ENCODE measurements at places on chromosomes 13 and 19.

DNA sequence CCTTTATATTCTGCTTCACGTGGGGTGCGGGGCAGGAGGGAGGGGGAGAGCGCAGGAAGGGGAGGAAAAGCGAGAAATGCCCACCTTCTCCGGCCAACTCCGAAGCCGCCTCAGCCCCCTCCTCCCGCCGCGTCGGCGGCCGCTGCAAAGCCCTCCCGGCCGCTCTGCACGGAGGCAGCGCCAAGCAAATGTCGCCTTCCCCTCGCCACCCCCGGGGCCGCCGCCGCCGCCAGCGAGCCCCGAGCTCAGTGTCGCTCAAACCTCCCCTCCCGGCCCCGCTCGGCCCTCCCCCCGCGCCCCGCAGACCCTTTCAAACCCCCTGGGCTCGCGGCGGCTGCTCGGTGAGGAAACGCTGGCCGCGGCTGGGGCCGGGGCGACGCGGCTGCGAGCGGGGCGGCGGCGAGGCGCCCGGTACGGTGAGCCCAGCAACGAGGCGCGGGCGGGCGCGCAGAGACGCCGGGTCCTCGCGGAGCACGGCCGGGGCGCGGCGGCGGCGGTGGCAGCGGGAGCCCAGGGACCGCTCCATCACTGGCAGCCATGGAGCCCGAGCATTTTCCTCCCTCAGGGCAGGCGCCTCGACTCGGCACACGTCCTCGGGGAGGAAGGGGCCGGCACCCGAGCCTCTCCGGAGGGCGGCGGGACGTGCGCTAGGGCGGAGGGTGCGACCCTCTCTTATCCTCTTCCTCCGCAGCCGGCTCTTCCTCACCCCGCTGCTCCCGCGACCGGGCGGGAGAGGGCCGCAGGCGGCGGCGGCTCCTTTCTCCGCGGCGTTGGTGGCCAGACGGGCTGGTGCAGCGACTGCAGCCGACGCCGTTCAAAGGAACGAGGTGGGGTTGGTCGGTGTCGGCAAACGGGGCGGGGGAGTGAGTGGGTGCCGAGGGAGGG lies 463 bp upstream of the TSC22D1 start:
- DNase-seq = no peak

GRCh38 chr13:20362484-20363041 lies 130.4 kb upstream of the GJB6 start:
- DNase-seq = no peak

- no peak for DNase-seq
Observed at GRCh38 chr13:59679254-59679653, 484.5 kb downstream of the DIAPH3 start.

DNA sequence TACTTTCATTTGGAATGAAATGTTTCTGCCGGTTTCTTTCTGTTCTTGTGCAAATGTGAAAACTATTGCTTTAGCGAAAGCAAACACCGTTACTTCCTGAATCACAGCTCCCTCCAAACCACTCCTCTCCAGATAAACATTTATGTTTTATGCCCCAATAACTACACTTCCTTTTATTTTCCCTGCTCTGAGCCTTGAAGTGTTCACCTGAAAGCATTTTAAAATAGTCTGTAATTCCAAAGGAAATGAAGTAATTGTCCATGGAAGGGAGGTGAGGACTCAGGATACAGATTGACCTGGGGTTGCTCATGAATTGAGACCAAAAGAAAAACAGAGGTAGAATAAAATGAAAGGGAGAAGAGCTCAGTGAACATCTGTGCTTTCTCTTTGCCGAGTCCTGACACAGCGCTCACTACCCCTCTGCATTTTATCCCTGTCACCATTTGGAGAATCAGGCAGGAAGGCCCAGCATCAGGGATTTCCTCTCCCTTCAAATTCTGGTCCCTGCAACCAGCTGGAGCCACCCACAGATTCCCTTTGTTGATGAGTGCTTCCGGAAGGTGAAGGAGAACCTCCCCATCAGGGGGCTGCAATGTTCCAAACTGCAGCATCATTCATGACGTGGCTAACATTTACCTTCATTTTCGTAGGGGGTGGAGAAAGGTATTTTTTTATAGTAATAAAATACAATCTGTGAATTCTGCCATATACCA lies 171.9 kb downstream of the ITGBL1 start:
- no peak for DNase-seq

DNA sequence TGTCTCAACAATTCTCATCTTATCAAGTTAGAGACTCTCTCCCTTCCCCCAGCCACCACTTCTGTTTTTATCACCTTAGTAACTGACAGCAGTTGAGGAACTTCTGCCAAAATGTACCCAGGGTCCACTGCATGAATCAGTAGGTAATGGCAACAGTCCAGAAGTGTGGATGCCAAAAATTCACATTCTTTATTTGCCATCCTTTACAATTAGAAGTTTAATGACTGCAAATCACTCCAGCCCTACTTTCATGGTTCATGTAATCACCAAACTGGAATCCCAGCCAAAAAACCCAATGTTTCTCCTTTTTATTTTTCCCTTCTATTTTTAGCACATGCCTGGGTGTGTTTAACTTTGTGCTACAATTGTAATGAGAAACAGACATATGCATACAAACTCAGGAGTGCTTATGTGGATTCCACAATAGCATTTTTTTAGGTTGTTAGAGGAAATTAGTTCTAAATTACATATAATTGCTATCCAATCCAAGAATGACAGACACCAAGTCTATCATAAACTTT lies 243.5 kb downstream of the RGCC start:
- DNase-seq = no peak

- no peak for DNase-seq
Observed at GRCh38 chr19:53812335-53812734, 11.8 kb downstream of the NLRP12 start.

DNA sequence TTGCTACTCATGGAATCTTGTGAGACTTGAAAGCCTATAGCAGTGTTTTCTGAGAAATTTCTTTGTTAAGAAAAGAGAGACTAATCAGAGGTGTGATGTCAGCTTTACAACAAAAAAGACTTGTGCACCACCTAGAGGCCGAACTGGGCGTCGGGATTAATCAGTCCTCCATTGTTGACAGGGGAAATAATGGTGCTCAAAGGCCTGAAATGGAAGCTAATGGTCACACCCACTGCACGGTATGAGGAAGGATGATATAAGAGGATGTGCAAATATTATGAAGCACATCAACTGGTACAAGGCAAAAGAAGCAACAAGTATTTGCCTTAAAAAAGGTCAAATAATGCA lies 480.2 kb upstream of the MIR17HG start:
- peak; percentile 52 for DNase-seq

DNA sequence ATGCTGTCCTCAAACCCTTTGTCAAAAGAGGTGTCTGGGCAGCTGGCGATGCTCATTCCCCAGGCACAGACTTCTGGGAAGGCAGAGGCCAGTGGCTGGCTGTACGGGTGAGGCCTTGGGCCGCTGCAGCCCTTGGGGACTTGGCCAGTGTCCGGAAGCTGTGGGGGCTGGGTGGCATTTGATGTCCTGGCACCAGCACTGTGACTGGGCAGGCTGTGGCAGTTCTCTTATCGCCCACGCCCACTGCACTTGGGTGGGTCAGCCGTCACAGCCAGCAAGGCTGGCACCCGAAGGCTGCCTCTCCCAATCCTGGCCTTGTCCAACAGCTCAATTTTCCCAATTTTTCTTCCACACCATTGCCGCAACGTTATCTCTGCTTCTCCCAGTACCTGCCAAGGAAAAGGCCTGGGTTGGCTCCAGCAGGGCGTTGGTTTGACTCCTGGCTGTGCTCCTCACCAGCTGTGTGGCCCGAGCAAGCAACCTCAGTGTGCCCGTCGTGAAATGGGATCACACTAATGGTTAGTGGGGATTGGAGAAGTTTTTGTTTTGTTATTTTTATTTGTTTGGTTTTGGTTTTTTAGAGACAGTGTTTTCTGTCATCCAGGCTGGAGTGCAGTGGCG lies 12.7 kb upstream of the SLC44A2 start:
- no peak for DNase-seq

Measured in right forelimb (tissue), 1 donor.